ENCODE measurements at places on chromosomes 2 and 18. TPM values are rescaled to one million over a fixed set of nuclear protein-coding genes. Genes with fewer than 3 reads are reported as not detected.

Gene DSC3
- polyA plus RNA-seq: 0.13 TPM

Gene SCN7A
- polyA plus RNA-seq: 9.6 TPM

Gene CAVIN2
- 14.4 TPM for polyA plus RNA-seq

Gene RAB17
- 0.37 TPM for polyA plus RNA-seq

Gene CEP68
- polyA plus RNA-seq: 10.9 TPM

Gene ALPP
- not detected for polyA plus RNA-seq

Gene CBLN2
- polyA plus RNA-seq: not detected

Gene UGT1A7
- polyA plus RNA-seq: 0.74 TPM

Gene MLPH
- 0.57 TPM for polyA plus RNA-seq

Gene CHST9
- polyA plus RNA-seq: 0.18 TPM

Gene GNLY
- polyA plus RNA-seq: 6.7 TPM

Gene TMEM182
- polyA plus RNA-seq: 0.74 TPM

Gene FARSB
- polyA plus RNA-seq: 55.9 TPM

Gene MBD1
- polyA plus RNA-seq: 46.2 TPM

Gene PARD3B
- polyA plus RNA-seq: 4.4 TPM

Gene CXXC1
- polyA plus RNA-seq: 295 TPM

Gene GAL3ST2
- polyA plus RNA-seq: not detected

Gene SOWAHC
- polyA plus RNA-seq: 2.2 TPM

Gene LCT
- not detected for polyA plus RNA-seq

Gene XDH
- polyA plus RNA-seq: not detected

Gene C2orf66
- not detected for polyA plus RNA-seq

Gene FOXI3
- polyA plus RNA-seq: not detected

Gene CTIF
- polyA plus RNA-seq: 159 TPM

Gene SUPT7L
- 51.4 TPM for polyA plus RNA-seq

Gene CABLES1
- 4.3 TPM for polyA plus RNA-seq

Gene CNDP1
- polyA plus RNA-seq: 0.16 TPM

Gene LANCL1
- 7.7 TPM for polyA plus RNA-seq

Gene ZEB2
- 29.0 TPM for polyA plus RNA-seq

Gene KATNAL2
- 2.9 TPM for polyA plus RNA-seq

Gene AGFG1
- polyA plus RNA-seq: 108 TPM

Gene IL1R1
- 58.7 TPM for polyA plus RNA-seq

Gene COL4A3
- 4.3 TPM for polyA plus RNA-seq

Gene NEU2
- polyA plus RNA-seq: not detected

Gene FAM237A
- not detected for polyA plus RNA-seq

Gene KANSL1L
- polyA plus RNA-seq: 10.7 TPM

Gene DSG1
- 0.03 TPM for polyA plus RNA-seq

Gene FAHD2B
- 8.5 TPM for polyA plus RNA-seq

Gene GPR155
- polyA plus RNA-seq: 3.9 TPM

Gene TCF7L1
- 8.9 TPM for polyA plus RNA-seq

Gene KCTD1
- polyA plus RNA-seq: 14.9 TPM
